Right cardiac atrium (tissue), 5 donors: ENCODE measurements at places on chromosomes 2 and 18. TPM values are rescaled to one million over a fixed set of nuclear protein-coding genes. Genes with fewer than 3 reads are reported as not detected.

Gene DNAH6
- 0.26 TPM for total RNA-seq

Gene NEU2
- not detected for total RNA-seq

Gene SCYGR4
- total RNA-seq: not detected

Gene CNDP1
- not detected for total RNA-seq

Gene DIPK1C
- total RNA-seq: 2.5 TPM

Gene PRSS56
- total RNA-seq: not detected

Gene DUSP2
- 1.2 TPM for total RNA-seq

Gene SESTD1
- 54.5 TPM for total RNA-seq

Gene IL36B
- total RNA-seq: not detected

Gene GKN1
- not detected for total RNA-seq

Gene POTEJ
- total RNA-seq: 2.4 TPM

Gene OSR1
- total RNA-seq: 26.5 TPM

Gene PMAIP1
- not detected for total RNA-seq

Gene SAG
- not detected for total RNA-seq

Gene NEURL3
- total RNA-seq: 0.15 TPM

Gene ESPNL
- 0.56 TPM for total RNA-seq

Gene RGPD3
- total RNA-seq: not detected

Gene LOXL3
- total RNA-seq: 5.6 TPM

Gene CD28
- 1.1 TPM for total RNA-seq

Gene CCDC141
- 88.7 TPM for total RNA-seq

Gene C2orf15
- total RNA-seq: not detected

Gene TNS1
- total RNA-seq: 442 TPM

Gene GALR1
- total RNA-seq: 0.03 TPM

Gene LRRTM4
- 0.59 TPM for total RNA-seq

Gene UNC80
- total RNA-seq: 0.20 TPM

Gene ARHGAP25
- 8.5 TPM for total RNA-seq

Gene NT5C1B
- not detected for total RNA-seq

Gene SP140
- total RNA-seq: 0.59 TPM

Gene RAX
- total RNA-seq: not detected

Gene WDFY1
- 15.9 TPM for total RNA-seq

Gene HOXD9
- total RNA-seq: not detected

Gene POLE4
- total RNA-seq: 42.6 TPM

Gene CYBRD1
- 118 TPM for total RNA-seq

Gene TTR
- 0.79 TPM for total RNA-seq

Gene METTL8
- total RNA-seq: 12.8 TPM

Gene MYO1B
- 11.9 TPM for total RNA-seq

Gene TUBB8B
- total RNA-seq: not detected

Gene SKOR2
- not detected for total RNA-seq

Gene CIB4
- not detected for total RNA-seq

Gene STEAP3
- 9.3 TPM for total RNA-seq

Gene DNAH7
- total RNA-seq: 0.48 TPM

Gene CHST9
- 0.21 TPM for total RNA-seq

Gene PDE1A
- 16.0 TPM for total RNA-seq

Gene KCNE4
- total RNA-seq: 3.6 TPM

Gene BMP10
- total RNA-seq: 6,380 TPM
